ENCODE measurements at places on chromosomes 5 and 9.

DNA sequence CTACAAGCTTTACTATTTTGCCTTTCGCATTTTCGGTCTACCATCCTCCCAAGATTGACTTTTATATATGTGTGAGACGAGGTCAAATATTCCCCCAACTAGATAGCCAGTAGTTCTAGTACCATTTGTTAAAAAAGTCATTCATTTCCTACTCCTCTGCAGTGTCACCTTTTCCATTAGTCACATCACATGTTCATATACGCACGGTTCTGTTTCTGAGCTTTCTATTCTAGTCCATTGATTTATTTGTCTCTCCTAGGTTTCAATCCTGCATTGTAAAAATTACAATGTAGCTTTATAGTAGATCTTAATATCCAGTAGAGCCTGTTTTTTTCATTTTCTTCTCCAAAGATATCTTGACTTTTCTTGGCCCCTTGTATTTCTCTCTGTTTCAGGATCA, 528.7 kb upstream of the TRPC7 start:
- no peak for DNase-seq

DNA sequence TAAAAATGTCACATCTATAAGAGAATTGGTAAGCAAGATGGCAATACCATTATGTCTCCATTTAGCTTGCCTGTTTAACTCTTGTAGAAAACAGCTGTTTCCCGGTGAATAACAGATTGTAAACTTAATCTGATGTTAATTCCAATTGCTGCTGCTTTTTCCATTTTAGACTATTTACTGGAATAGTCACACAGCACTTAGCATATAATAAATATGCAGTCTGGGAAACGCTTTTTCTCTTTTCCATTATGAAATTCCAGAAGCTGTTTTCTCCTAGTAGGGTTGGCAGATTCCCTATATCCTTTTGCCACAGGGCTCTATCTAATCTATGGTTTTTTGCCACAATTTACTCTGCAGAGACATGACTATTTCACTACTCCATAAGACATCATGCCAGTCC, 148.0 kb downstream of the CEMIP2 start:
- DNase-seq: no peak

GRCh38 chr9:125484350-125485282, 222.4 kb downstream of the MAPKAP1 start:
- DNase-seq: peak; percentile 74

DNA sequence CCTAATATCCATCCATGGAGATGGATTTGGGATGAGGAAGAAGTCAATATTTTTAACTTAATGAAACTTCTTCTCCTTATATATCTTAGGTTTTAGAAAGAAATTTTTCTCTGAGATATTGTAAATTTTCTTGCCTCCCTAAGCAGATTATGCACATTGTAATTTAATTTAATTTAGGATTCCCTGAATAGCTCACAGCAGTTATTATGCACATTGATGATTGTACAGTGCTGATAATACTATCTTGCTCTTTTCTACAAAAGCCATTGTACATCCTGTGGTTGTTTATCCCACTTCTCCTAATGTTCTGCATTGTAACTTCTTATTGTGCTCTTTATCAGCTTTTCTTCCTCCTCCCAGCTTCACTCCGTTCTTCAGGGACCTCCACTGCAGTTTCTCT, 410.4 kb upstream of the WWC1 start:
- no peak for DNase-seq

DNA sequence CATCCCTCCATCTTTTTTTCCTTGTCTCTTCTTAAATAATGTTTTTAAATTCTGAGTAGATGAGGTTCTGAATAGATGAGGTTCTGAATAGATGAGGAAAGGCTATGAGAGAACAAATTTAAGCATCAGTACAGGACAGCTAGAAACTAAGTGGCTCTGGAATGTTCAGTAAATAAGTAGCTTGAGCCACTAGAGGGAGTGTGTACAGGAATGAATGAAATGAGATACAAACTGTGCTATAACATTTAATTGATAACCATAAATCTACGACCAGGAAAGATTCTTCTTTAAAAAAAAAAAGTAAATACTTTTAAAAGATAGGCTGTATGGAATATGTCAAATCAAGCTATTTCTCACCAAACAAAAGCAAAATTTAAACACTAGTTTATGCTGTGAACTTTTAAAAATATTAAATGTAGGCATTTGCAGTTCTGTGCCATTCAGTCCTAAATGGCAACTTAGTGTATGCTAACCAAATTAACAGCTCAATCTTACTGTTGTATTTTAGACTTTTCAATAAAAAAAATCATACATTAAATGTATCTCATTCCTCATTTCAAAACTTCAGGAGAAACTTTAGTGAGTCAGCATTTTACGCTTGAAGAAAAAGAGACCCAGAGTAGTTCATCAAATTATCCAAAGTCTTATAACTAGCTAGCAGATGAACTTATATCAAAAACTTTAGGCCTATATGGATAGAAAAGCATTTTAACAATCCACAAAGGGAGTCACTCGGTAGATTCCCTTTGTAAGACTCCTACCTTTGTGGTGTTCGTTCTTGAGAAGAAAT, 70.4 kb upstream of the SNX2 start:
- peak; percentile 18 for DNase-seq

GRCh38 chr5:171207256-171207847, 101.7 kb upstream of the TLX3 start:
- peak; percentile 6 for DNase-seq

DNA sequence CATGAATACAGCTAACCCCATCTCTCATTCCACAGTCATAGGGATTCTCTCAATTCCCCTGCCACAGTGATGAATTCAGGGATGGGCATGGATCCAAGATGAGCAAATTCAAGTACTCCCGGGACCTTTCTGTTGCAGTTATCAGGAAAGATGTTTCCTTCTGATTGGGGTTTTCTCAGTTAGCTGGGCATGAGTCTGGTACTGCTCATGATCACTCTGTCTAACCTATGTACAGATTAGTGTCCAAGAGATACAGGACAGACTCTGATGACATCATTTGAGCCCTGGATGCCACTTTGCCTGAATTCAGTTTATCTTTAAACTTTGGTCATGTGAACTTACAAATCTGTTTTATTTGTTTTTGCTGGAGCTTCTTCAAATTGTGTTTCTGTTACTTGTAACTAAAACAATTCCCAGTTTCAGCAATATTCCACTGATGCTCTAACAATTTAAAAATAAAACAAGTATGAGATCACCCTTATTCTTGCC, 257.7 kb upstream of the KLF9 start:
- DNase-seq: no peak

- no peak for DNase-seq
These were observed 30.6 kb upstream of the MVB12B start for GRCh38 chr9:126295936-126296600.

- DNase-seq: no peak
These were observed 161.6 kb downstream of the BNC2 start for GRCh38 chr9:16708656-16709435.

DNA sequence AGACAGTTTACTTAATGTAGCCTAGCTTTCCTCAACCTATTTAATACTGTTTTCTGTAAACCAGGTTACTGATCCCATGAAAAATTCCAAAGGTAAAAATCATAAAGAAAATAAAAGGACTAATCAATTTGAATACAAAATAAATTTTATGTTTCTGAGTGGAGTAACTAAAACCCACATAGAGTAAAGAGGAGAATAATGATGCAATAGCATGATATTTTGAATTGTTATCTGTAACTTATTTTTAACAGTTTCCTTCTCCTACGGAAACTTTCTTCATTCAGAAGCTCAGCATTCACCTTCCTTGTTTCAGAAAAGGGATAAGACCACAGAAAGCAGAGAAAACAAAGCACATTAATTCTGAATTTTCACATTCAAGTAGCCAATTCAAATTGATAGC, 320.6 kb upstream of the NUDT12 start:
- DNase-seq: no peak

DNA sequence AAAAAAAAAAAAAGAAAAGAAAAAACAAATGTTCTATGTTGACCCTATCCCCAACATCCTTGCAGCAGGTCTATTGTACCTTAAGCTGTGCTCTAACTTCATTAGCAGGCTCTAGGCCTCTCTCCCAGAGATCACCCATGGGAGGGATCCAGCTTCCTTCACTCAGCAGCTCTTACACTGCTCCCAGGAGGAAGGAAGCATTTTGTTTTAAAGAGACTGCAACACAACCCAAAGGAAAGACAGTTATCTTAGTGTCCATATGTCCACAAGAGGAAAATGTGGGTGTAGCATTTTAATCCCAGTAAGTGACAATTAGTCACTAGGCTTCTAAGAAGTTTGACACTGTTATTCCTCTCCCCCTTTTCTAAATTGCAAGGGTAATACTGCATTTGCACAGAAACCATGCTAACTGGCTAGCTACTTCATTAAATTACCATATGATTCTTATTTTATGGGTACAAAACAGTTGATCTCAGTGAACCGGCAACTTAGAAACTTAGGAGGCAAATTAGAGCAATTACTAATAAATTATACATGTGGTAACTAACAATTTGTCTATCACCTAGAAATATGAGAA, 58.8 kb downstream of the MARCHF3 start:
- no peak for DNase-seq

DNA sequence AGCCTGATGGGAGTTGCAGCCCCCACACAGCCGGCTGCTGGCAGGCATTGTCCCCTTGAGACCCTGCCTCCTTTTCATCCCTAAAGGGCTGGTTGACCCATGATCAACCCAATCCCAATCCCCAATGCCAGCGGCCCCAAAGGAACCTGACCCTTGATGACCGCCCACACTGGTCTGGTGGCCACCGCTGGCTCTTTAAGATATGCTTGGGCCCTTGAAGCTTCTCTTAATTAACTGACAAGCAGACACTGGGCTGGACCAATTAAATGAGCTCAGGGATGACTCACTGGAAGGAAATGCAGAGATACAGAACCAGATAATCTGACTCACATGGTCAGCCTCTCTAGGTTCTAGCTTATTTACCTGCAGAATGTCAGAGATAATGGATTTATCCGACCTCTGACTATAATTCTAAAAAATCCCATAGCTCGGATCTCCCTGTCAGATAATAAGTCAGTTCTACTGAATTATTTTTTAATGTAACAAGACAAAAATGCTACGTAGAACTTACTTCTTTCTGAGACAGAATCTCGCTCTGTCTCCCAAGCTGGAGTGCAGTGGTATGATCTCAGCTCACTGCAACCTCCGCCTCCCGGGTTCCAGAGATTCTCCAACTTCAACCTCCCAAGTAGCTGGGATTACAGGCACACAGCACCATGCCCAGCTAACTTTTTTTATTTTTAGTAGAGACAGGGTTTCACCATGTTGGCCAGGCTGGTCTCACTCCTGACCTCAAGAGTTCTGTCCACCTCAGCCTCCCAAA, 11.1 kb upstream of the MLANA start:
- DNase-seq: no peak

DNA sequence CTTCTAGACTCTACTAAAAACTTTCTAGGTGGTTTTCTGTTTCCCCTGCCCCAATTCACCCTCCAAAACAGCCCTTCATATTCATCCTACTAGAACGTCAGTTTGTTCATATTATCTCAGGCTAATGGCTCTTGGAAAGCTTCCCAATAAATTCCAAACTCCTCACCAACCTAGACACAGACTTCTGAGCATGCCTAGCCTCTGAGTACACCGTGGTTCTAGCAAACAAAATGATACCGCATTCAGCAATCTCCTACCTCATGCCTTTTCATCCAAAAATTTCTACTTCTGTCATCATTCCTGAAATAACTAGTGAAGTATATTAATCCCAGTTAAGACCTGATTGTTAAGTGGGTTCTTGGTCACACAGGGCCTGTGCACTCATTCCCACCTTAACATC, 46.5 kb upstream of the NR5A1 start:
- peak; percentile 75 for DNase-seq

DNA sequence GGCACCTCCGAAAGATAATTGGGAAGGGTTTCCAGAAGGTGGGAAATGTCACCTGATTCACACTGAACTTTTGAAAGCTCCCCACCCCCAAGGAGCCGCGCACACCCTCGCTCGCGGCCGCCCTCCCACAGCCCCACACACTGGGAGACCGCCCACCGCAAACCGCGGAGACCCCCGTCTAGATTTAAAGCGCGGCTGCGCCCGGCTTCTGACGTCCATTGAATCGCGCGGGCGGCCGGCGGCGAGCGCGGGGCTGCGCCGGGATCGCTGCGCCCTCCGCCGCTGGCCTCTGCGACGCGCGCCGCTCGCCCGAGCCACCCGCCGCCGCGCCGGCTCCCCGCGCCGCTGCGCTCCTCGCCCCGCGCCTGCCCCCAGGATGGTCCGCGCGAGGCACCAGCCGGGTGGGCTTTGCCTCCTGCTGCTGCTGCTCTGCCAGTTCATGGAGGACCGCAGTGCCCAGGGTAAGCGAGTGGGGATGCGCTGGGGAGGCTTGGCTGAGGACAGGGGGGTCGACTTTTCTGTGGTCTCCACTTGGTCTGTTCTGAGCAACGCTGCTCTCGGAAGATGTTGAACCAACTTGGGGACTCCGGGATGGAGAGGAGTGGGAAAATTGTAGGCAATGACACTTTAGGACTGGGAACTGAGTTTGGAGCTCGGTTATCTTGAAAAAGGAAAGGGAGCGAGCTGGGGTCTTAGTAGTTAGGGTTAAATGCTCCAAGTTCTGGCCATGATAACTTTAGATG, at the start of gene FST:
TSS of gene FST (plus strand) at position 214 of the 743 bp plus-strand sequence. CDS start at position 377, 163 bp downstream.
- no peak for DNase-seq

DNA sequence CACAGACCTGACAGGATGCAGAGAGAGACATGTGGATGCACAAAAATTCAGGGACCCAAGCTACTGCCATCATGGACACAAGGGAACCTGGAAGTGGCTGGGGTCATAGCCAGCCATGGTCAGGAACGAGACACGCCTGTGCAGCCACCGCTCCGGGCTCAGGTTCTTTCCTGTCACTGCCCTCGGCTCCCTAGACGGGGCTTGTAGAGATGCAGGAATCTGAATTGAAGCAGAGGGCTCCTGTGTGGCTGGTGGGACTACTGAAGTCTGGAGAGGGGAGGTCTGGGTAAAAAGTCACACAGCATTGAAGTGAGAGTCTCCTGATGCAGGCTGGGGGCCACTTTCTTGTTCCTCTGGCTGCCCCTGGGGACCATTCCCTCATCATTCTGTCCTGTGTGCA, 32.3 kb upstream of the PTGS1 start:
- no peak for DNase-seq

- peak; percentile 49 for DNase-seq
These were observed 465.7 kb upstream of the RGMB start for GRCh38 chr5:98307811-98308210.

- no peak for DNase-seq
These were observed 123.5 kb downstream of the TSSK1B start for GRCh38 chr5:113311301-113311700.

- peak; percentile 81 for DNase-seq
These were observed 232.7 kb downstream of the RFK start for GRCh38 chr9:76161541-76161940.

DNA sequence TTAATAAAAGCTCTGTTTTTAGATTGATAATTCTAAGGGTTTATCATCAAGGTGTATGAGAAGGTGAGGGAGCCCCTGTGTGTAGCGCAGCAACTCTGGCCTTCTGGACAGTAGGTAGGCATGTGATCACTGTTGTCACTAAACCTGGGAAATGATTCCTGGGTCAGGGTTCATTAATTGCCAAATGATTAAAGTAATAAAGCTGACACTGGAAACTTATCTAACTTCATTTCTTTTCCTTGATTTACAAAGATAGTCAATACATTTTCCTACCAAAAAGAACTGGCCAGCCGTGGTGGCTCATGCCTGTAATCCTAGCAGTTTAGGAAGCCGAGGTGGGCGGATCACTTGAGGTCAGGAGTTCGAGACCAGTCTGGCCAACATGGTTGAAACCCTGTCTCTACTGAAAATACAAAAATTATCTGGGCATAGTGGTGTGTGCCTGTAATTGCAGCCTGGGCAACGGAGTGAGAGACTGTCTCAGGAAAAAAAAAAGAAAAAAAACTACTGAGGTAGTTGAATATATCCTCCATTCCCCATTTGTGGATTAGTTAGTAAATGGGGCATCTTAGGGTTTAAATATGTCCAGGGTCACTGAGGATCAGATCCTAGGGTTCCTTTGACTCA, 2.4 kb downstream of the EHMT1 start:
- DNase-seq: no peak

GRCh38 chr5:145971108-145971507, 34.7 kb downstream of the SH3RF2 start:
- no peak for DNase-seq
